ENCODE measurements at places on chromosomes 7 and 10. TPM values are rescaled to one million over a fixed set of nuclear protein-coding genes. Genes with fewer than 3 reads are reported as not detected.

The ITIH5 gene
- 0.07 TPM for total RNA-seq

The LLCFC1 gene
- total RNA-seq = not detected

The HDAC9 gene
- total RNA-seq = 29.7 TPM

The PTPRN2 gene
- under 0.01 TPM for total RNA-seq

The BLNK gene
- 10.6 TPM for total RNA-seq

The TLL2 gene
- 17.7 TPM for total RNA-seq

The FOXP2 gene
- 3.1 TPM for total RNA-seq

The SAP25 gene
- not detected for total RNA-seq

The SLC16A9 gene
- 3.7 TPM for total RNA-seq

The GIMAP8 gene
- not detected for total RNA-seq

The HYAL4 gene
- total RNA-seq = 0.14 TPM

The ECHDC3 gene
- 10.3 TPM for total RNA-seq

The CLRN3 gene
- not detected for total RNA-seq

The CPXM2 gene
- 0.07 TPM for total RNA-seq

The TRIL gene
- 0.14 TPM for total RNA-seq

The ASB10 gene
- total RNA-seq = not detected

The TMUB1 gene
- 14.7 TPM for total RNA-seq

The GPRIN2 gene
- total RNA-seq = 7.8 TPM

The TFAM gene
- 44.1 TPM for total RNA-seq

The ADIRF gene
- total RNA-seq = 63.6 TPM

The FAM20C gene
- total RNA-seq = 24.7 TPM

The CYP2W1 gene
- total RNA-seq = 0.21 TPM

The MKRN1 gene
- 89.5 TPM for total RNA-seq

The CNTNAP2 gene
- 2.1 TPM for total RNA-seq

The ST8SIA6 gene
- 0.85 TPM for total RNA-seq

The ALDH18A1 gene
- total RNA-seq = 69.4 TPM

The CDHR3 gene
- 1.9 TPM for total RNA-seq

The FAM180A gene
- 0.14 TPM for total RNA-seq

The KCNMA1 gene
- total RNA-seq = 6.5 TPM

The ABCB4 gene
- not detected for total RNA-seq

The YWHAG gene
- 149 TPM for total RNA-seq

The NT5C2 gene
- total RNA-seq = 173 TPM

The NCAPG2 gene
- total RNA-seq = 3.1 TPM

The TMED4 gene
- 79.9 TPM for total RNA-seq

The CDK1 gene
- 0.85 TPM for total RNA-seq

The CHAT gene
- total RNA-seq = not detected

The GTF2I gene
- 130 TPM for total RNA-seq
